Heart right ventricle (tissue), 16 donors: ENCODE measurements at places on chromosomes 5 and 9. TPM values are rescaled to one million over a fixed set of nuclear protein-coding genes. Genes with fewer than 3 reads are reported as not detected.
A peak's percentile ranks its signal among the peaks of the same experiment; 100 is the strongest.

The ENHO gene
- total RNA-seq, result 0.64 TPM

The WASHC1 gene
- 9.4 TPM for total RNA-seq

The ATP10B gene
- total RNA-seq, result 0.04 TPM

The IRGM gene
- total RNA-seq, result not detected

GRCh38 chr9:120730654-120731514, 16.6 kb upstream of the MEGF9 start:
- no peak overlapping the region for H3K27ac ChIP-seq
- H3K4me1 ChIP-seq, result peaks cover 20% of the 10 kb centered on the region
- no peaks in the 10 kb centered on the region for H3K27me3 ChIP-seq
- DNase-seq, result peak; percentile 29
- no peak overlapping the region for H3K4me3 ChIP-seq
- no peaks in the 10 kb centered on the region for H3K36me3 ChIP-seq

DNA sequence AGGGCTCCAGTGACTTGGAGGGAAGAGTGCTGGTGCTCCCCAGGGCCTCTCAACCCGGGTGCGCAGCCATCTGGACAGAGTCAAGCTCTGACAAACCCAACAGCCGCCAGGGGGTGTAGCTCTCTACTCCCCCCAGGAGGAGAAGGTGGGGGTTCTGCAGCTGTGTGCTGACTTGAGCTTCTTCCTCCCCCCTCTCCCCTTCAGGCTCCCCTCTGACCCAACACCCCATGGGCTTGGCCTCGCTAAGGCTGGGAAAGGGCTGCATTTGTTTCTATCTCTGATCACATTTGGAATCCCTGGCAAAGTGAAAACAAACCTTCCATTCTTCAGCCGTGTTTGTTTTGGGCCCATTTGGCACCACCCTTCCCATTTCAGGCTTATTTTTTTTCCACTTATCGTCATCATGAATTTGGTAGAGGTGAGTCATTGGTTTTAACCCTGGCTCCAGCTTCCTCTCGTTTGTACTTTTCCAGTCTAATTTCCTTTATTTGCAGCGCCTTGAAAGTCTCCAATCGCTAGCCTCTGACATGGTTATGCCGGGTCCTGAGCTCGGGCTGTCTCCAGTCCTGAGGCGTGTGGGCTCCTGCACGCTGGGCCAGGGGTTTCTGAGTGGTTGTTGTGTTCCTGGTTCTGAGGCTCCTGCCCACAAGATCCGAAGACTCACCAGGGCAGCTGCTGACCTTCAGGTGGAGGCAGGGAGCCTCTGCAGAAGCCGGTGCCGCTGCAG, 36.1 kb downstream of the DAP start:
- DNase-seq, result peak; percentile 74
- no peaks in the 10 kb centered on the region for H3K27me3 ChIP-seq
- no peaks in the 10 kb centered on the region for H3K36me3 ChIP-seq
- peak overlapping the region; percentile 12 for H3K4me3 ChIP-seq
- H3K27ac ChIP-seq, result peak overlapping the region; percentile 73

GRCh38 chr9:121976751-121977150, 116.4 kb downstream of the TTLL11 start:
- H3K36me3 ChIP-seq, result no peaks in the 10 kb centered on the region
- DNase-seq, result no peak
- no peak overlapping the region for H3K4me3 ChIP-seq
- H3K27me3 ChIP-seq, result no peaks in the 10 kb centered on the region

DNA sequence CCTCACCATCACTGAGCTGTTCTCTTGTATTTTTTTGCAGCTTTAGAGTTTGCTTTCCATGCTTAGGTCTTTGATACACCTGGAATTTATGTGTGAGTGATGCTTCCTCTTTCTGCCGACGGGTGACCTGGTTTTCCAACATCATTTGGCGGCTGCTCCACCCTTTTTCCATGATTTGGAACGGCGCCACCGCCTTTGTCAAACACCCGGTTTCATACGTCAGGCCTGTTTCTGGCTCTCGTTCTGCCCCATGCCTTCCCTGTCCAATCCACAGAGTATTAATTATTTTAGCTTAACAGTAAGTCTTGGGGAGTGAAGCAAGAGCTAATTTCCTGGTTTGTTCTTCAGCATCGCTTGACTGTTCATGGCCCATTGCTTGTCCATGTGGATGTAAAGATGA, 30.2 kb downstream of the CACNA1B start:
- no peaks in the 10 kb centered on the region for H3K4me1 ChIP-seq
- DNase-seq, result no peak
- H3K36me3 ChIP-seq, result no peaks in the 10 kb centered on the region
- H3K27me3 ChIP-seq, result peaks cover 2% of the 10 kb centered on the region
- no peak overlapping the region for H3K4me3 ChIP-seq
- H3K27ac ChIP-seq, result no peak overlapping the region
